ENCODE measurements at places on chromosomes 2 and 18. TPM values are rescaled to one million over a fixed set of nuclear protein-coding genes. Genes with fewer than 3 reads are reported as not detected.

ANKRD36B gene
- 20.2 TPM for total RNA-seq

- peak; percentile 18 for DNase-seq
These were observed 57.1 kb downstream of the CAVIN2 start for GRCh38 chr2:191789796-191790195.

GRCh38 chr18:32891130-32891529, 118.3 kb upstream of the KLHL14 start:
- no peak for DNase-seq

CFC1 gene
- not detected for total RNA-seq

DNA sequence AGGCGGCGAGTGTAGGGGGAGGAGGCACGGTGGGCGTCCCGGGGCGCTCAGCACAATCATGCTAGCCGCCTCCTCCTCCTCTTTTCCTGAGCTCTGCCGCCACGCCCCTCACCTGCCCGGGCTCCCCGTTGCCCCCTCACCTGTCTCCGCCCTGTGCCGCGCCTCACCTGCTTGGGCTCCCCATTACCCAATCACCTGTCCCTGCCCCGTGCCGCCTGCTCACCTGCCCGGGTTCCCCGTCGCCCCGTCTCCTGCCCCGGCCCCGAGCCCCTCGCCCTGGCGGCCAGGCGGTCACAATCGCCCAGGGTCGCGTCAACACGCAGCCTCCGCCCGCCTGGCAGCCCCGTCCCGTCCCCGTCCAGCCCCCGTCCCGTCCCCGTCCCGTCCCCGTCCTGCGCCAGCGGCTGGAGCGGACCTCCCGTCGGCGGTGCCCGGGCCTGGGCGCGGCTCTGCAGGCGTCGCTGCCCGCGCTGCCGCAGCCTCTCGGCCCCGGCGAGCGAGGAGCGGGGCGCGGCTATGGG, at the start of gene DCDC2C:
Gene DCDC2C (plus strand): TSS at position 340 of the 521 bp plus-strand sequence. CDS start 177 bp downstream, at position 517.
- DNase-seq, result no peak

SERPINB13 gene
- total RNA-seq, result not detected

DNA sequence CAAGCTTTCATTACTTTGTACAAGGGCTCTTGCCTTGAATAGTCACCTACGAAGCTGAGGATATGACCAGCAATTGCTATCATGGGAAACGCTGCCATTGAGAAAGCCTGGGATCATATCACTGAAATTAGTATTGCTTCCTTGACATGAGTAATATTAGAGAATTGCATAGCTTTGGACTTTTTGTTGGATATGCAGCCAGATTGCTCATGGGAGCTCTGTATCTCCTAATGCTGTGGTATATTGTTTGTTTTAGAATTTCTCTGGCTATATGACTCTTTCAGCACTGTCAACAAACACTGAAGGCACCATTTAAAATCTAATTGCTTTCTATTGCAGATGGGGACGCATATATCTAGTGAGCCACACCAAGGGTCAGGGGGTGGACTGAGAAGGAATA, 80.0 kb upstream of the WDSUB1 start:
- DNase-seq, result no peak

DNA sequence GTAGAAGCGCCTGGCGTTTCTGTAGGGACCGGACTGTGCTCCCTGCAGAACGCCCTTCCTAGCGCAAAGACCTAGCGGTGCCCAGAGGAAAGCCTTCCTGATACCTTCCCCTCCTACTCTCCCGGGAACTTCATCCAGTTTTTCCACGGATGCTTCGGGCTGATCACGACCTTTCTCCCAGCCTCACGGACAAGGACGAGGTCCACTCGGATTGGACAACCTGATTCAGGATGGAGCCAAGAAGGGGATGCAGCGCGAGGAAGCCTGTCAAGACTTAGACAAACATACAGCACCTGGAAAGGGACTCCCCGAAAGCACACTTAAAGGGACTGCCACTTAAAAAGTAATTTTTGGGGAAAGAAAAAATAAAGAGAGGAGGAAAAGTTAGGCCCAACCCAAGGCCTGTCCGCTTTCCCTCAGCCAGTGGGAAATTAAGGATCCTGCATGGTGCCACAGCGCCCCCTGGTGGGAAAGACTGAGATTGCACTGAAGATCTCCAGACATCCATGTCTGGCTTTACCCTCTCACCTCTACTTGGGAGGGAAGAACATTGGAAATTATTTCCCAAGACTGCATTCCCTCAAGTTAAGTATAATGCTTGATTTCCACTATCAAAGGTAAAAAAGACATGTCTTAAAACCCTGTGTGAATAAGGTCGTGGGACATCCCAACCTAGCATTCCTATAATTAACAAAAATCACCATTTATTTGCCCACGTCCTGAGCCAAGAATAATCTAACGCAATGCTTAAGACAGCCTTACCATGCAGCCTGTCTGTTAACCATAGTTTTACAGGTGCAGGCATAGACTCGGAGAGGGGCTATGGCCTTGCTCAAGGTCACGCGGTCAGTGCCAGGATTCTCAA, 13.4 kb upstream of the COPS8 start:
- DNase-seq, result peak; percentile 51

DNA sequence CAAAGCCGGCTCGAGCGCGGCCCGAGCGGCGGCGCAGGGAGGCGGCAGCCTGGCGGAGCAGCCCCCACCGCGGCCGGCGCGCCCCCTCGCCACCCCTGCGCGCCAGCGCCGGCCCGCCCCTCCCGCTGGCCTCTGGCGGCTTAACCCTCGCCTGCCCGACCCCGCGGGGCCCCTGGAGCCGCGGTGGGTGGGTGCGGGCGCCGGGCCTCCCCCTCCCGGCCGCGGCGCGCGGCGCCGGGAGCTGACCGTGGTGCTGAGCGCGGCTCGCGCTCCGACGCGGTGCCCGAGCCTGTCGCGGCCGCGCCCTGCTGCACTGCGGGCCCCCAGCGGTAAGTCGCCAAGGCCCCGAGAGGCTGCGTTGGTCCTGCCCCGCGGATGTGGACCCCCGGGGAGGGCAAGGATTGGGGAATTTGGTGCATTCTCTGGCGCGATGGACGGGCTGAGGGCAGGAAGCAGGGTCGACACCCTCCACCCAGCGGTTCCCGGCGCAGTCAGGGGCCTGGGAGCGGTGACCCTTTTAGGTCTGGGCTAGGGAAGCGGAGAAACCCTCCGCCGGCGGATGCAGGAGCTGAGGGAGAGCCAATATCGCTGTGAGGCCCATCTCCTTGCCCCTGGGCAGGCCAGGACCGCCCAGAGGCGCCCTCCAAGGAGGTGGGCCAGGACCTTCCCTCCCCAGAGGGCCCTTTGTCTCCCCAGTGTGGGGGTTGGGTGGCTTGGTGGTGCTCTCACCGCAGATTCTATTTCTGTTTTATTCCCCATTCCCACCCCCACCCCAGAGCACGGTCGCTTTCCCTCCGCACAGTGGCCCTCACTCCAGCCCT, 923 bp downstream of the AMER3 start:
- peak; percentile 9 for DNase-seq

RBKS gene
- 1.8 TPM for total RNA-seq

DNA sequence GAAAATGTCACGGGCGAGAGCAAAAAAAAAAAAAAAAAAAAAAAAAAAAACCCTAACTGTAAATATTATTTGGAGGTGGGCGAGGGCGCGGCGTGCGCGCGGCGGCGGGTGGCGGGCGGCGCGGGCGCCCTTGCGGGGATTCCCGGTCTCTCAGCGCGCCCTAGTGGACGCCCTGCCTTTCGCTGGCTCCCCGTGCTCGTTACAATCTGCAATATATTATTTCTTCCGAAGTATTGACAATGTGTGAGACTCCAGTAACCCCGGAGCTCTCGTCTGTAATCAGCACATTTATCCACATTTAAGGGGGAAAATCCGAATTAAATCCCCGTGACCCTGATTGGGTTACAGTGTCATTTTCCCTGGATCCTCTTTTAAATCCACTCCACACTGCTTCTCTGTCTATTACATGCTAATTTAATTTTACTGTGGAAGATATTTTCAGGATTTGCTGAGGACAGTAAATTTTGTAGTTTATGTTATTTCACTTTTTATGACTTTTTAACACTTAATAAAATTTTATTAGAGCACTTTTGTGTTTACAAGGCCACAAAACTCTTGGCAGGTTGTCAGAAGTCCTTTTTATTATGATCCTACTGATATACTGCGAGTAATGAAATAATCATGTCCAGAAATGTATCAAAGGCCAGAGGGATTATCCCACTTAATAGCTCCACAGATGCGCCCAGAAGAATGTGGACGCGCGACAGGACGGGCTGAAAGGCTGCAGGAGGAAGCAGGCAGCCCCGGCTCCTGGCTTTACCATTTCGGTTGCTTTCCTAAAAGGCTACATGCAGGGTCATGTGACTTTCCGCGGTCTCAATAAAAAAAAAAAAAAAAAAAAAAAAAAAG, 369.1 kb downstream of the MTX2 start:
- peak; percentile 72 for DNase-seq

ABCA12 gene
- total RNA-seq, result not detected

DNA sequence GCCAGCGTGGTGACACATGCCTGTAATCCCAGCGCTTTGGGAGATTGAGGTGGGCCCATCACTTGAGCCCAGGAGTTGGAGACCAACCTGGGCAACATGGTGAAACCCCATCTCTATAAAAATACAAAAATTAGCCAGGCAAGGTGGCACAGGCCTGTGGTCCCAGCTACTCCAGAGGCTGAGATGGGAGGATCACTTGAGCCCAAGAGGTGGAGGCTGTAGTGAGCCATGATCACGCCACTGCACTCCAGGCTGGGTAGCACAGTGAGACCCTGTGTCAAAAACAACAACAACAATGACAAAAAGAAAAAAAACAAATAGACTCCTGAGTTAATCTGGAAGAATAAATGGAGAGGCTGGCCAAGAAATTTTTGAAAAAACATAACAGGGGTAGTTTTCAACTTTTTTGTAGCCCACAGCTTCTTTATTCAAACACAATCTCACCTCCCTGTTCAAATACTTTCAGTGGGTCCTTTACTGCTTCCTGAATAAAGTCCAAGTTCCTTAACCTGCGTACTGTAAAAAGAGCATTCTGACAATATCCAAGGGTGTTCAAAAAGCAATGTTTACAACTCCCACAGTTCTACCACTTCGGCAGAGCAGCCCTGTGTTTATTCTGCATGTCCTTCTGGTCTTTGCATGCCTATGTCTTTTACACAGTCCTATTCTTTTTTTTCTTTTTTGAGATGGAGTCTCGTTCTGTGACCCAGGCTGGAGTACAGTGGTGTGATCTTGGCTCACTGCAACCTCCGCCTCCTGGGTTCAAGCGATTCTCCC, 53.5 kb downstream of the LRRFIP1 start:
- DNase-seq, result no peak

DNA sequence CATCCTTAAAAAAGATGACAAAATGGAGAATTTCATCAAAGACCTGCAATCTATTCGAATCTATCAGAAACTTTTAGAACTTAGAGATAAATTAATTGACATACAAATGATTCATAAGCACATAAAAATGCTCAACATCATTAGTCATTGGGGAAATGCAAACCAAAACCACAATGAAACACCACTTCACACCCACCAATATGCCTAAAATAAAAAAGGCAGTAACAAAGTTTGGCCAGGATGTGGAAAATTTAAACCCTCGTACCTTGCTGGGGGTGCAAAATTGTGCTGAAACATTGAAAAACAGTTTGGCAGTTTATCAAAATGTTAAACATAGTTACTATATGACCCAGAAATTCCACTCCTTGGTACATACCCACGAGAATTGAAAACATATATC, 11.5 kb upstream of the EIF2AK3 start:
- peak; percentile 44 for DNase-seq

GRCh38 chr2:120631724-120632123, 103.9 kb upstream of the GLI2 start:
- no peak for DNase-seq

- DNase-seq, result no peak
These were observed 74.2 kb downstream of the LYPD6B start for GRCh38 chr2:149112713-149113112.

DNA sequence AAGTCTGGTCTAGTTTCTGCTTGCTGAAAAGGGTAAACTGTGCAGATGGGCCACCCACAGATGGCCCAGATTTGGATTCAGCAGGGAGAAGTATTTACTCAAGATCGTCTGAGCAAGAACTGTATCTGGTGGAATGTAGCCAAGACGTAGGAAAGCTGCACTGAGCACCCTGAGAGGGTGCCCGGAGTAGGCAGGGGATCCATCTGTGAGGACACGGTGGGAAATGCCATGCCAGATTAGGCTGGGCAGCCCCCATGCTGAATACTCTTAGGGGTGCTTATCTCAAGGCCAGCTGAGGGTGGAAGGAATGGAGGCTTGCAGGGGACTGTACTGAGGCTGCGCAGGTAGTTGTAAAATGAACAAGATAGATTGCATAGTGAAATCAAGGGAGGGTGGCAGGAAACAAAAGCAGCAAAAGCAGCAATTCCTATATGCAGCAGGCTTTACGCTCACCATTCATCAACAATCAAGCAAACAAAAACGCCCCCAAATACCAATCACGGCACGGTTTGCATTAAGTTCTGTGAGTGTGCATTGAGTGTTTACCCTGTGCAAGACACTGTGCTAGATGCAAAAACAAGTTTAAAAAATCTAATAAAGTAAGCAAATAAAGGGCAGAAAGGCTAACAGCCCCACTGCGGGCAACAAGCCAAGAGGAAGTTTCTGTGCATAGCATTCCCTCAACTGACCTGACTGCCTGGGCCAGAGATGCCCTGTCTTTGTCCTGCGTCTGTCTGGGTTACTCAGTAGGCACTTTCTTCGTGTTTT, 32.2 kb upstream of the LPIN2 start:
- no peak for DNase-seq

GRCh38 chr2:154637456-154637855, 61.0 kb upstream of the KCNJ3 start:
- DNase-seq, result no peak

GRCh38 chr2:150182566-150183235, 304.8 kb downstream of the RND3 start:
- peak; percentile 38 for DNase-seq

GRCh38 chr2:238568455-238569440, 142.0 kb downstream of the ASB1 start:
- no peak for DNase-seq

DNA sequence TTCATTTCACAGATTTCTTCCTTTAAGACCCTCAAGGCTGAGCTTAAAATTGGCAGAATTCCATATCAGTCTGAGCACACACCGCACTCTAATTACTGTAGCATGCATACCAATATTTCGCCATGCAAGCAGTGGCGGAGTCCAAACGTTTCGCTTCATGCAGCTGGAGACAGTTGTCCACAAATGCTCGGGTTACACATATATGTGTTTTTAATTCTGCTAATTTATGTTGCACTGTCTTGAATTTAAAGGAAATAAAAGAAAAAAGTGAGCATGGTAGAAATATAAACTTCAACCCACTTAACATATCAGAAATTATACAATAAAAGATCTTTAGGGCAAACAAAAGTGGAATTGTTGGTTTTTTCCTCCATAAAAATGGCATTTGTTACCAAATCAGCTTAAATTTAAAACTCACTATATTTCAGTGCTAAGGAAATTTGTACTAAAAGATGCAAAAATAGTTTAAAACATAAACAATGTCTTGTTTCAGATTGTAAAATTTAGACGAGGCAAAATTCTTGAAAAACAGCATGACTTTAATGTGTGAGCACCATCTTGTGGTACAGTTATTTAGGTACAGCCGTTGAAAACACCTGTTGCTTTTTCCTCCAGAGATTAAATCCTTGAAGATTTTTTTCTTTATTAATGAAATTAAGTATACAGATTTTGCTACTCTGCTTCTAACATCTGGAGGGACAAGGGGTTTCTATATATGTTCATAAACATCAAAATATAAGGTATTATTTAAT, 24.1 kb upstream of the KANSL1L start:
- DNase-seq, result peak; percentile 49

- no peak for DNase-seq
These were observed 15.5 kb downstream of the GEMIN6 start for GRCh38 chr2:38793511-38793910.

PLA2R1 gene
- total RNA-seq, result 6.9 TPM

GRCh38 chr2:97926946-97927345, 68.8 kb downstream of the TMEM131 start:
- DNase-seq, result no peak

GRCh38 chr2:203404996-203405395, 76.8 kb downstream of the ABI2 start:
- DNase-seq, result no peak

SCN2A gene
- 0.29 TPM for total RNA-seq

Measured in RPMI7951 (cell line).